ENCODE measurements at places on chromosomes 13 and 19.

DNA sequence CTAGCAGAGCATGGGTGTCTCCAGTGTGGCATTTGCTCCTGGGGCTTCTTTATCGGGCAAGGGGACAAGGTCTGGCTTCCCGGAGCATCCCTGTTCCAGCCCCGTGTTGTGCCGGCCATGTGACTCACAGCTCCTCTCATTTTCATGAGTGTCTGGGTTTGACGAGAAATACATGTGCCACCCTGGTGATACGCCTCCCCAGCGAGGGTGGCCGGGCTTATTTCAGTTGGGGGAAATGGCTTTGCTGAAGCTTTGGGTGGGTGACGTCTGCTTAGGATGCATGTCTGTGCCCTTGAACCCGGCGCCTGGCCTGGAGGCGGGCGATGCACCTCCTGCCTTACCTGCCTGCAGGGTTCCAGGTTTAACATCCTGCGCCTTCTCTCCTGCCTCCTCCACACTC is 61.9 kb upstream of the LDLR start:
- DNase-seq = no peak

- no peak for DNase-seq
Observed at GRCh38 chr13:41548910-41549309, 91.6 kb downstream of the RGCC start.

DNA sequence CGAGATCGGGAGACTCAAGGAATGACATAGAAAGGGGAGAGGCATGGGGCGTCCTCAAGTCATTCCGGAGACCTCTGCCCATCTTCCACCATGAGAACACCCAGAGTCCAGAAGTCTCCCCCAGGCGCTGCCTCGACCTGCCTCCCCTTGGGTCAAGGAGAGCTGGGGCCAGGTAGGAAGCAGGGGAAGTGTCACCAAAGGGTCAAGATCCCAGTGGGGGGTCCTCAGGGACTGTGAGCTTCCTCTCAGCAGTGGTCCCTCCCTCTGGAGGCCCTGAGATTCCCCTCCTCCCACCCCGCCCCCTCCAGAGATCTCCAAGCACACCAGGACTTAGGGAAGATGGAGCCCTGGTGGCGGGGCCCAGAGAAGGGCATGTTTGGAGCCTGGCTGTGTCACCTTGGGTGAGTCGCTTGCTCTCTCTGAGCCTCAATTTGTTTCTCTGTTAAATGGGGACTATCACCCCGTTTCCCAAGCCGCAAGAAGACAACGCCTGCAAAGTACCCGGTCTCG is 919 bp downstream of the DACT3 start:
- DNase-seq = no peak

DNA sequence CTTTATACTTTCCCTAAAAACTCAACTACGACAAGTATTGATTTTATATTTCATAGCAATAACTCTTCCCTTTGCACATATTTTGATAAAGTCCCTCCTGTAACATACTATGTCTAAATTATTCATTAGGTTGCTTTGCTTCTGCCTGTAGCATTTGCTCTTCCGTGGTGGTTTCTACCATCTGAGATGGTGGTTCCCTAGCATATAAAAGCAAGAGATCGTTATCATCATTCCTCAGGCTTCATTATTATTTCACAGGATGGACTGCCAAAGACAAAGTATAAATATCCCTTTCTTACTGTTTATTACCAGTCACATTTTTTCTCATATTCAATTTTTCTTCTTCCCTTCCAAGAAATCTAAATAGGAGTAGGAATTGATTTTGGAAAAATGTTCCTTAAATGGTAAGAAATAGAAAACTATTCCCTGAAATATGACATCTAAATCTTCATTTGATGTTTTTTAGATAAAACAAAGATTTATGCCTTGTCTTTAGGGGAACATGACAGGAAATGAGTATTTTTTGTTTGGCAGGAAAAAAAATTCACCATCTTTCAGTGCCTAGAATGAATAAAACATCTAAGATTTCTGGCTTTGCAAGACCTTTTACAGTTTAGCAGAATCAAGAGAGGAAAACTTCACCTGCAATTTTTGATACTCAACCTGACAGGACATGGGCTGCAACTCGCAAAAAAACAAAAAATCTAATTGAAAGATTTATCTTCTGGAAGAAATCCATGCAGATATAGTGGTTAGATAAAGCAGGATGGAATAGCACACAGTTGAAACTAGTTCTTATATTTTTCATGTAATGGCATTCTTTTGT is 340.0 kb downstream of the SPRY2 start:
- DNase-seq = no peak

- DNase-seq = no peak
Observed at GRCh38 chr13:113064000-113064533, 41.5 kb upstream of the F7 start.

DNA sequence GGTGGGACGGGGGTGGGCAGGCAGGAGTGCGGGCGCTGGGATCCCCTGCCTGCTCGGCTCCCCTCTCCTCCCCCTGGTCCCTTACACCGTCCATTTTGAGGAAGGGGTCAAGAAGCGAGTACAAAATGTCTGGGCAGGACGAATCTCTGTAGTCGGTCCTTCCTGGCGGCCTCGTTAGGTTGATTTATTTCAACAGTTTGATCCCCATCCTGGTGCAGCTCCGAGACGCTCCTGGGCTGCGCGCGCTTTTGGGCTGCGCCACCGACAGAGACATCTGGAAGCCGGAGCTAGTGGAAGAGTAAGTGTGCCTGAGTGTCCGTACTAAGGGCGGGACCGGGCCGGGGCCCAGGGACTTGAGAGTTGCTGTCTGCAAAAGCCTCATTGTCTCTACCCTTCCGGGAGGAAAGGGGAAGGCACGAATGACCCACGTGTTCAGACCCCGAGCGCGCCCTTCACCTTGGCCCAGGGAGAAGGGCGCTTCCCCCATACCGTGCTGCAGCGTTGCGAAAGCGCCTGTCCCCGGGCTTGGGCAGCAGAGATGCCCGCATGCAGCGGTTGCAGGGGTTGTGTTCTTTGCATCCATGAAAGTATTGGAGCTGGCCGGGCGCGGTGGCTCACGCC is 1.8 kb downstream of the ZNF114 start:
- DNase-seq = peak; percentile 21

GRCh38 chr19:3547301-3547731 is 8.3 kb downstream of the TEKTIP1 start:
- peak; percentile 44 for DNase-seq

- peak; percentile 84 for DNase-seq
Observed at GRCh38 chr19:29528350-29528945, 2.7 kb downstream of the VSTM2B start.

DNA sequence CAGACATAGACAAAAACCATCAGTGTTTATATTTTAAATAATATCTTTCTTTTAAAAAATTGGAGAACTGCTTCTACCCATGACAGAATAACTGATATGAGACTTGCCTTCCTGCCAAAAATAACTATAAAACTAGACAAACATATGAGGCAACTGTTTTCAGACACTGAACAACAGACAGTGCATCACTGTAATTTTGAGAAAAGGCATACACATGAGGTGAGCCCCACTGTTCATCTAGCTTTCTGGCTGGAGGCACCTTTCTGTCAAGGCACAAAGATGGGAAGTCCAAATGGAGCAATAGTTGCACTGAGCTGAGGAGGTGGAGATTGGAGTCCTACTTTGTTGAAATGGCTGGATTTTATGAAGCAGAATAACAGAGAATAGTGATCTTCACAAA is 71.9 kb upstream of the ZNF507 start:
- no peak for DNase-seq

- DNase-seq = peak; percentile 53
Observed at GRCh38 chr13:53151336-53152056, 122.9 kb downstream of the OLFM4 start.

GRCh38 chr13:33249066-33249465 is 36.5 kb downstream of the STARD13 start:
- no peak for DNase-seq

GRCh38 chr13:99965329-99966000 is 6.1 kb downstream of the ZIC5 start:
- no peak for DNase-seq

- DNase-seq = no peak
Observed at GRCh38 chr13:98650396-98651107, 73.6 kb upstream of the STK24 start.

- DNase-seq = peak; percentile 73
Observed at GRCh38 chr19:55383279-55384130, 587 bp downstream of the TMEM238 start.

DNA sequence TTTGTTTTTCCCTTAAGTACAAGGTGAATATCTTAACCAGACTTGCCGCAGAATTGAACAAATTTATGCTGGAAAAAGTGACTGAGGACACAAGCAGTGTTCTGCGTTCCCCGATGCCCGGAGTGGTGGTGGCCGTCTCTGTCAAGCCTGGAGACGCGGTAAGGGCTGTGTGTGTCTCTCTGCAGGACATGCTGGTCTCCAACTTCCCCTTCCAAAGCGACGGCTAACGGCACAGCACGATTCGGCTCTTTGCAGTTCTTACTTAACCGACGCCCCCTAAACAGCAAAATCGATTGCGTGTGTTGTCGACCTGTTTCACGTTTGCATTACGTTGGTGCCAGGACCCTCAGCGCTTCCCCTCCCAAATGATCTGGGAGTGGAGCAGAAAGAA is 73.2 kb downstream of the GGACT start:
- no peak for DNase-seq

- no peak for DNase-seq
Observed at GRCh38 chr19:1217366-1217765, 11.8 kb downstream of the STK11 start.

DNA sequence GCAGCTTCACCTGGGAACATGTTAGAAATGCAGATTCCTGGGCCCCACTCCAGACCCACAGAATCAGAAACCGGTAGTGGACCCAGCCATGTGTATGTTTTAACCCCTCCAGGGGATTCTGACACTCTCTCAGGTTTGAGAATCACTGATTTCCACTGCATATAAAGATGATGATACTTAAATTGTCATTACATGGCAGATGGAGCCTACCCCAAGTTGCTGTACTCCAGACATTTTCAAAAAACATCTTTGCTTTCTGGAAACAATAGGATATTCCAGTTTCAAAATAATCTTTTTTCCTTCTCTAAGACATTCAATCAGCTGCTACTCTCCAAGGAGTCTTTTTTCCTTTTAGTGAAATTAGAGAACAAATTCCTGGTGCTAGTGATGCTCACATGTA is 48.6 kb upstream of the RGCC start:
- DNase-seq = no peak

GRCh38 chr19:56476651-56477428 is at the start of gene ZNF667:
Gene ZNF667 (minus strand): TSS chr19:56477345. CDS start chr19:56462370, 14,975 bp downstream.
- peak; percentile 65 for DNase-seq

GRCh38 chr13:36130552-36131221 is 495 bp downstream of the DCLK1 start:
- no peak for DNase-seq

- DNase-seq = peak; percentile 44
Observed at GRCh38 chr19:55418185-55418584, 10.6 kb upstream of the UBE2S start.

GRCh38 chr19:56066152-56067023 is 54.7 kb downstream of the ZNF787 start:
- DNase-seq = peak; percentile 54

GRCh38 chr13:113419531-113420193 is 33.6 kb downstream of the ADPRHL1 start:
- no peak for DNase-seq

DNA sequence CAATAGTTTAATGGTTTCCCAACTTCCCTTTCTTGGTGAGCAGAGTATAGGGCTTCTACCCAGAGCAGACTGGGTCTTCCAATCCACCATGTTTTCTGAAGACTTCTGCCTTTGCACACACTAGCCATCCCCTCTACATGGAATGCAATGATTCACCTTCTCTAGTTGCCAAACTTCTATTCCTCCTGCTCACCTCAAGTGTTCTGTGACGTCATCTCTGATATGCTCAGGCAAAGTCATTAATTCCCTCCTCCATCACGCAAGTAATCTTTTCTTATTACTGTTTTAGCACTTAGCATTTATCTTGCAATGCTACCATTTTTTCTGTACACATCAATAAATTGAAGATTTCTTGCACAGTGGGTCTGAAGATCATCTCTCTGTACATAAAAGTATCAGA is 174.2 kb downstream of the RBM26 start:
- DNase-seq = no peak

- DNase-seq = no peak
Observed at GRCh38 chr19:15702534-15702930, 25.3 kb upstream of the OR10H2 start.

GRCh38 chr19:43777163-43777695 is 3.5 kb downstream of the KCNN4 start:
- DNase-seq = no peak

- DNase-seq = no peak
Observed at GRCh38 chr19:41159881-41160280, 33.1 kb upstream of the CYP2S1 start.

GRCh38 chr19:49678985-49679770 is 2.1 kb downstream of the PRMT1 start:
- no peak for DNase-seq

- DNase-seq = no peak
Observed at GRCh38 chr13:99501848-99502301, 603 bp downstream of the TM9SF2 start.

- no peak for DNase-seq
Observed at GRCh38 chr13:58048670-58049069, 417.1 kb downstream of the PCDH17 start.

- no peak for DNase-seq
Observed at GRCh38 chr19:33404506-33405253, 31.2 kb downstream of the CEBPG start.

- DNase-seq = no peak
Observed at GRCh38 chr19:52200044-52200443, 10.2 kb downstream of the PPP2R1A start.

GRCh38 chr13:43694146-43694664 is 92.6 kb downstream of the ENOX1 start:
- DNase-seq = no peak
